CD8-positive, alpha-beta memory T cell (primary cell): ENCODE measurements at places on chromosomes 12 and 14. TPM values are rescaled to one million over a fixed set of nuclear protein-coding genes. Genes with fewer than 3 reads are reported as not detected.

The REC8 gene
- polyA plus RNA-seq, result 10.0 TPM

The TMPRSS12 gene
- polyA plus RNA-seq, result not detected

The LRRC43 gene
- 0.25 TPM for polyA plus RNA-seq

The COL2A1 gene
- not detected for polyA plus RNA-seq

The PKP2 gene
- 0.17 TPM for polyA plus RNA-seq

The AICDA gene
- polyA plus RNA-seq, result not detected

The MGP gene
- not detected for polyA plus RNA-seq

The OVCH1 gene
- not detected for polyA plus RNA-seq

The GLIPR1L1 gene
- polyA plus RNA-seq, result not detected

The SLC2A14 gene
- not detected for polyA plus RNA-seq

The C1S gene
- not detected for polyA plus RNA-seq

- DNase-seq, result no peak
- H3K36me3 ChIP-seq, result no peaks in the 10 kb centered on the region
- no peak overlapping the region for H3K4me3 ChIP-seq
- no peak overlapping the region for H3K27ac ChIP-seq
Measured at GRCh38 chr14:79465651-79466050, 745.7 kb downstream of the DIO2 start.

DNA sequence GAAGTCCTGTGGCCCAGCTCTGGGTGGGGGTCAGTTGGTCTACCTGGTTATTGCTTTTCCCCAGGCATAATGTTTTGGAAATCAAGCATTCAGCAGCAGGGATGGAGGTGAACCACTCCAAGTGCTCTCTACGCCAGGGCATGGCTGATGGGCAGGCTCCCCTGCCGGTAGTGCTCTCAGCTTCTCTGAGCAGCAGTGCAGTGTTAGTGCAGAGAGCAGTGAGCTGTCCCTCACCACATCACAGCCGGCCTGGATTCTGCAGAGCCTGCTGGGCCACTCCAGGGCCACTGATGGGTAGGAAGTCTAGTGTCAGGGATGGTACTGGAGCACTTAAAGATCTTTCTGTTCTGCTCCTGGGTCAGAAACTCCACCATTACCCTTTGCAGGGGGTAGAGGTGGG lies 151.1 kb downstream of the CALM1 start:
- H3K36me3 ChIP-seq, result no peaks in the 10 kb centered on the region
- no peak for DNase-seq
- no peaks in the 10 kb centered on the region for H3K27me3 ChIP-seq
- no peaks in the 10 kb centered on the region for H3K4me1 ChIP-seq
- no peak overlapping the region for H3K27ac ChIP-seq

- H3K4me1 ChIP-seq, result peaks cover 44% of the 10 kb centered on the region
- no peak for DNase-seq
- H3K4me3 ChIP-seq, result peak overlapping the region; percentile 74
- no peaks in the 10 kb centered on the region for H3K27me3 ChIP-seq
- no peak overlapping the region for H3K27ac ChIP-seq
Measured at GRCh38 chr14:50530794-50531365, 1.5 kb downstream of the MAP4K5 start.

DNA sequence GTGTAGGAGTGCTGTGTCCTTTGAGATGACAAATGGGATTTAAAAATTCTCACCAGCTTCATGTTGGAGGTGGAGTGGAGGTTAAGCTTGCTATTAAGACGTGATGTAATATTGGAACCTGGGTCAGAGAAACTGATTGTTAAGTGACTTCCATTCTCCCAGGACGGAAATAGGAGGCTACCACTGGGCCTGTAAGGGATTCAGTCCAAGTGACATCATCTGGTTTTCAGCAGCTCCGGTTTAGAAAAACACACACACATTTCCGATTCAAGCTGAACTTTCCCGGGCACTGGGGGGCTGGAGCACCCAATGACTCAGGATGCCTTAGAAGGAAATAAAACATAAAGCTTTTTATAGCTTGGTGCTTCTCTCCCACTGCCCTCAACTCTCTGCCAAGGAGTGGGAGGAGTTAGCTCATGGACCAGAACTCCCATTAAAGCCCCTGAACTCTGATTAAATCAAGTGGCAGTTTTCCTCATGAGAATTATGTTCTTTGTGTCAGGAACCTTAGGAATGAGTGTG lies 12.4 kb downstream of the CALM1 start:
- H3K4me1 ChIP-seq, result no peaks in the 10 kb centered on the region
- peaks cover 25% of the 10 kb centered on the region for H3K36me3 ChIP-seq
- H3K27ac ChIP-seq, result no peak overlapping the region
- no peak overlapping the region for H3K4me3 ChIP-seq

GRCh38 chr14:23294734-23295561 lies 7.7 kb downstream of the PPP1R3E start:
- peaks cover 16% of the 10 kb centered on the region for H3K4me1 ChIP-seq
- DNase-seq, result peak; percentile 61
- H3K36me3 ChIP-seq, result peaks cover 5% of the 10 kb centered on the region

DNA sequence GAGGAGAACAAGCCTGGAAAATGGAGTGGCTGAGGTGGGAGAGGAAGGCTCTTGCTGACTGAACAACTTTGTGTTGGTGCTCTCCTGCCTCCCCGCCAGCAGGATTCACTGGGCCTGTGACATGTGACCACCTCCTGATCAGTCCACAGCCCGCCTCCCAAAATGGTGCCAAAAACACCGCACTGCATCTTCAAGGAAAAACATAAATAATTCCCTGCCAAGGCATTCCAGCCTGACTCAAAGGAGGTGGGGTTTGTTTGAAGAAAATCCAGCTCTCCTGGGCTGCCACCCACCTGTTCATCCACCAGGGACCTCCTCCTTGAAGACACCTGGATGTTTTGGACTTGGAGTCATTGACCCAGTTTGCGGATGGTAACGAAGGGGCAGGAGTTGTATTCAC lies 83.8 kb upstream of the PIWIL1 start:
- no peaks in the 10 kb centered on the region for H3K4me1 ChIP-seq
- no peak overlapping the region for H3K27ac ChIP-seq
- H3K4me3 ChIP-seq, result no peak overlapping the region

- H3K4me1 ChIP-seq, result no peaks in the 10 kb centered on the region
- H3K27me3 ChIP-seq, result no peaks in the 10 kb centered on the region
- no peak for DNase-seq
Measured at GRCh38 chr12:1073652-1074051, 82.6 kb downstream of the ERC1 start.

GRCh38 chr12:3055026-3055703 lies 22.0 kb upstream of the TSPAN9 start:
- H3K4me1 ChIP-seq, result no peaks in the 10 kb centered on the region
- H3K27me3 ChIP-seq, result no peaks in the 10 kb centered on the region
- H3K36me3 ChIP-seq, result no peaks in the 10 kb centered on the region
- H3K27ac ChIP-seq, result no peak overlapping the region
- no peak overlapping the region for H3K4me3 ChIP-seq

GRCh38 chr14:105311838-105312237 lies 2.7 kb upstream of the PACS2 start:
- H3K27me3 ChIP-seq, result no peaks in the 10 kb centered on the region
- H3K4me1 ChIP-seq, result peaks cover 16% of the 10 kb centered on the region
- DNase-seq, result no peak
- no peaks in the 10 kb centered on the region for H3K36me3 ChIP-seq

DNA sequence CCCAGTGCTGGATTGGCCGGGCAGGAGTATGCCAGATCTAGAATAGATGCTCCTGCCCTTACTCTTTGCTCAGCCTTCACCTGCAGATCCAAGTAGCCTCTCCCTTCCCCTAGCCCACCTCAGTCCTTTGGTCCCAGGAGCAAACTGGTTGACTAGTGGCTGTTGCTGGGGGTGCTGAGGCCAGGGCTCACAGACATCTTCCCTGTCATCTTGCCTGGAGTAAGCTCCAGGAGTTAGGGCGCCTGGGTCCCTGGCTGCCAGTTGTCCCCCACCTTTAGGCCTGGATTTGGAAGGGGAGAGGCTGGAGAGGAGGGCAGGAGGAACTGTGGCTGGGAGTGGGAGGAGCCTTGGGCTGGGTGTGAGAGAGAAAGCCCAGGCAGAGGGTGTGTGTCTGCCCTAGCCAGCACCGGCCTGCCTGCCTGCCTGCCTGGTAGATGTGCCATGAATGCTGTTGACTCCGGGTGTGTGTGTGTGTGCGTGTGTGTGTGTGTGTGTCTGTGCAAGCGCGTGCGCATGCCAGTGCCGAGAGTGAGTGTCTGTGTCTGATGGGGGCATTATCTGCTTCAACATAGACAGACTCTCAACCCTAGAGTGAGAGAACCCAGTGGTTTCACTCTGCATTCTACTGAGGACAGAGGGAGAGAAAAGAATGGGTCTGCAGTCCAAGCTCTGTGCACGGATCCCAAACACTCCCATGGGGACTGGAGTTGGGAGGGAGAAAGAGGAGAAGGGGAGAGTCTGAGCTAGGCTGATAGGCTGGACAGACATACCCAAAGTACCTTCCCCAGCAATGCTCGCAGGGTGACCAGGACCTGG lies 845 bp upstream of the RARG start:
- no peaks in the 10 kb centered on the region for H3K36me3 ChIP-seq
- H3K4me3 ChIP-seq, result peak overlapping the region; percentile 76
- H3K27me3 ChIP-seq, result no peaks in the 10 kb centered on the region
- H3K4me1 ChIP-seq, result peaks cover 63% of the 10 kb centered on the region

DNA sequence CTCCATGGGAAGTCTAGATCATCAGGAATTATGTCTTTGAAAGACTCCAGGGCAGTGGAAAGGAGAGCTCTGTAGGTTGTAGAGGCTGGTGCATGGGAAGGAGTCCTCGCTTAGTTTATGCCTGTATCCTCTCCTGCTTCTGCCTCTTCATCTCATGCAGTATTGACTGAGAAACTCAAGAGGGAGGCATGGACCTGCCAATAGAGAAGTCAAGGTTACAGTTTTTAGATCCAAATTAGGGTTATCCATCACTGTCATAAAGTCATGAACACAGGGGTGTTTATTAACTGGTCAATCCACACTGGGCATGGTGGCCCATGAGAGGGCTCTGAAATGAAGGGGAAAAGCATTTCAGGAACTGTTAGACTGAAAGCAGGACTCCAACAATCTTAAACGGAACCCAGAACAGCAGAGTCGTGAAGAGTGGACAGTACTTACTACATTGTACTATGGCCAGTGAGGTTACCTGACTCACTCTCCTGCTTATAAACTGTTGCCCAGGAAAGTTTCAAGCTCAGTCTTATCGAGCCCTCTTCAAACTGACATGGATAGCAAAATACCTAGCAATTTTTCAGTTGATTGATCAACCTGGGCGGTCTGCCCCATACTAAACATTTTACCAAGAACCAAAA lies 30.1 kb upstream of the DHRS7 start:
- no peaks in the 10 kb centered on the region for H3K27me3 ChIP-seq
- H3K4me1 ChIP-seq, result no peaks in the 10 kb centered on the region
- no peak for DNase-seq
- no peak overlapping the region for H3K4me3 ChIP-seq
- H3K27ac ChIP-seq, result no peak overlapping the region
- no peaks in the 10 kb centered on the region for H3K36me3 ChIP-seq

DNA sequence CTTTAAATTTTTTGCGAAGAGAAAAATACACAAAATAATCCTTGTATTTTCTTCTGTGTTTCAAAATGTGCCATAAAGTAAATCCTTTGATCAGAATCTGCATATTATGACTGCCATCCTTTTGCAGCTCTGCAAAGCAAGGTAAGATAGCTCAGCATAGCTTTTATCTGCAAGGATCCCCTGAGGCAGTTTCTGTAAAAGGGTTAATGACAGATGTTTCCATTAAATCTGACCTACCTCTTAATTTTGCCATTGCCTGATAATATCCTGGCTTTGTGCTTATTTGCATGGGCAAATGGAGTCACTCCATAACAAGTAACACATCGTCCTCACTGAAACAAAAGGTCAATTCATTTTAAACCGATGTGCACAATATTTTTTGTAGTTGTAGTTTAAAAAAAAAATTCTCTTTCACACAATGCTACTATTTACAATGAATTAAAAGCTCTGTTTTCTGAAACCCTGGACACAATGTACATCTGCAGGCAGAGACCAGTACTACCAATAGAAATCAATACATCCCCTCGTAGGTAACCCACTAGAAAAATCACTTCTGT lies 108.5 kb upstream of the SOX5 start:
- H3K4me1 ChIP-seq, result no peaks in the 10 kb centered on the region
- DNase-seq, result no peak
- H3K27me3 ChIP-seq, result no peaks in the 10 kb centered on the region
- H3K27ac ChIP-seq, result no peak overlapping the region
- H3K4me3 ChIP-seq, result no peak overlapping the region

DNA sequence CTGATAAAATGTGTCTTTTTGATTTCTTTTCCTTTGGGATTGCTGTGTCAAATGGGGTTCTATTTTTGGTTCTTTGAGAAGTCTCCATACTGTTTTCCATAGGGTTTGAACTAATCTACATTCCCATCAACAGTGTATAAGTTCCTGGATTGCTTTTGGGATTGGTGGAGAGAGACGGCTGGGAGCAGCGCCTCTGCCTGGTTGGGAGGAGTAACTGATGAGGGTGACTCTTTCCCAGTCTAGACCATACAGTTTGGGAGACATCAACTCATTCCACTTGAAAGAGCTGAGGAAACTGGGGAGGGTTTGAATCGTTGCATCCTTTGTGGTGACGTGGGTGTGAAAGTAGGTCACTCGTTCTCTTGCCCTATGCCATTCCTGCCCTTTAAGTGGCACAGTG lies 42.3 kb upstream of the KCNA1 start:
- H3K4me3 ChIP-seq, result no peak overlapping the region
- H3K4me1 ChIP-seq, result no peaks in the 10 kb centered on the region
- no peak for DNase-seq

DNA sequence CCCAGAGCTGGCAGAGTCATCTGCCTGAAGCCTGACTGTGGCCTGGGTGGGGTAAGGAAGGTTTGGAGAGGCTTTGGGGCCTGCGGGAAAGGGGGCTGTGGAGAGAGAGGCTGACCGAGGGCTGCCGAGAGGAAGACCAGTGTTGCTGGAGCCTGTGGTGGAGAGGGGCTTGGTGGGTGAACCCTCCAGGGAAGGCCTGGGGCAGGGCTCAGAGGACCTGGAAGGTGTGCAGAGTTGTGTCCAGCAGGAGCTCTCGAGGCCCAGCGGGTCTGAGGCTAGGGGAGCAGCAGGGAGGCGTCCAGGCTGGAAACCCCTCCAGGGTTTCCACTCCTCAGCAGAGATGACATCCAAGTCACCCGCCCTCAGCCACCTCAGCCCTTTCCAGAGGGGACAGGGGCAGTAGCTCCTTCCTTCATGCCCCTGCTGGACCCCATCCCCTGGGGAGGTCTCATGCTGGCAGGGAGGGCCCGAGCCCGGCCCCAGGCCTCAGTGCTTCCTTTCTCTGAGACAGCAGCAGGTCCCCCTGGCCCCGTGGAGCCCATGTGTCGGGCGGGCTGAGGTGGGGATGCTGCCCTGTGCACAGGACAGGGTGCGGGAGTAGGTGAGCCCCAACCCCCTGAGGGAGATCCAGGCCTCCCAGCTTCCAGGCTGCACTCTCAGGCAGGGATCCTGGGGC lies 8.4 kb downstream of the CEP170B start:
- DNase-seq, result no peak
- H3K27ac ChIP-seq, result no peak overlapping the region
- no peaks in the 10 kb centered on the region for H3K27me3 ChIP-seq
- no peaks in the 10 kb centered on the region for H3K36me3 ChIP-seq

GRCh38 chr12:1691123-1692007 lies 495 bp downstream of the ADIPOR2 start:
- no peaks in the 10 kb centered on the region for H3K36me3 ChIP-seq
- no peak for DNase-seq
- H3K27ac ChIP-seq, result peak overlapping the region; percentile 84
- peaks cover 20% of the 10 kb centered on the region for H3K4me1 ChIP-seq
